Stimulated activated CD8-positive, alpha-beta memory T cell treated with anti-CD3 and anti-CD28 coated beads, Interleukin-4, amount 100 ng/mL, for 4 hours (primary cell): ENCODE measurements at places on chromosomes 12 and 14.

- no peak for DNase-seq
These were observed 129.0 kb upstream of the HMGA2 start for GRCh38 chr12:65695113-65695865.

- no peak for DNase-seq
These were observed 133.7 kb upstream of the DCN start for GRCh38 chr12:91316161-91316906.

- DNase-seq: no peak
These were observed 23.2 kb downstream of the HSPB8 start for GRCh38 chr12:119201789-119202543.

DNA sequence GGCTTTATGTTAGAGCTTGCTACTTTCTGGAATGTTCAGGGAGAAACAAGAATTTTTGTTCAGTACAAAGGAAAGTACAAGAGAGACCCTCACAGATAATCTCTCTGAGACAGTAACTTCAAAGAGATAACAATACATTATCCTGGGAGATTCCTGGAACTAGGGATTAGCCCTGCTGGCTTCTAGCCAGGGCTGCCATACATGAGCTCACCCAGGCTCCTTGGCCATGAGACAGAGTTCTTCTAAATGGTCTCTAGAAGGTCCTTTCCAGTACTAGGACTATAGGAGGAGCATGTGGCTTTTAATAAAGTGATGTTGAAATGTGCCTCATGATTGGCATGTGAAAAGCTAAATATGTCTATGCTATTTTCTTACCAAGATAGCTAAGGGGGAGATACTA, 342.5 kb downstream of the EMP1 start:
- DNase-seq: no peak

DNA sequence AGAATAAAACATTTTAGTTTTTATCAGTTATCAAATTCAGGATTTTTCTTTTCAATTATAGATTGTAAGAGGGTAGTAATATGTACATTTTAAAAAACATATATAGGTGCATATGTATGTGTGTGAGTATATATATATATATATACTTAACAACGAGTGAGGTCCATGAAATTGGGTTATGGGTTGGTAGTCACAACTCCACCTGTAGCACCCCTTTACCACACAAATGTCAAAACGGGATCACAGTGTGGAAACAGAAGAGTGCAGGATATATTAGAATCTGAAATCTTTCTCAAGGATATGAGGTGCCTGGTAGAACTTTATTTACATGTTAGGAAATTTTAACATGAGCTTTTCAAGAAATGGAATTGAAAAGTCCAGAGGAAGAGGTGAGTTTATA, 31.3 kb downstream of the MIA2 start:
- no peak for DNase-seq

DNA sequence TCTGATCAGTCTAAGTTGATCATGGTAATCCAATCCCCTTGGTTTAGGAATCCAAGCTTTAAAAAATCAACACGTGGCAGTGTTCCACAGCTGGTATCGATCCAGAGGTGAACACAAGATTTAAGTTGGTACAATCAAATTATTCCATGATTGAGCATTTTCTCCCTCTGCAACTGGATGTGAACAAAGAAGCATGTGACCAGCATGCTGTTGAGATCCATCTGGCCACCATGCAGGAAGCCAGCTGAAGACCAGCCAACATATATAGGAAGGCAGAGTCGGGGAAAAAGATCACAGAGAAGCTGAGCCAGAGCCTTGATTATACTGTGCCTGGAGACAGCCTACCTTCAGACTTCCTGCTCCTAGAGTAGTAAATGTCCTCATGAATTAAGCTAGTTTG, 158.3 kb downstream of the SEC23A start:
- DNase-seq: no peak

- DNase-seq: no peak
These were observed 57.3 kb downstream of the GALNT16 start for GRCh38 chr14:69317102-69317755.

DNA sequence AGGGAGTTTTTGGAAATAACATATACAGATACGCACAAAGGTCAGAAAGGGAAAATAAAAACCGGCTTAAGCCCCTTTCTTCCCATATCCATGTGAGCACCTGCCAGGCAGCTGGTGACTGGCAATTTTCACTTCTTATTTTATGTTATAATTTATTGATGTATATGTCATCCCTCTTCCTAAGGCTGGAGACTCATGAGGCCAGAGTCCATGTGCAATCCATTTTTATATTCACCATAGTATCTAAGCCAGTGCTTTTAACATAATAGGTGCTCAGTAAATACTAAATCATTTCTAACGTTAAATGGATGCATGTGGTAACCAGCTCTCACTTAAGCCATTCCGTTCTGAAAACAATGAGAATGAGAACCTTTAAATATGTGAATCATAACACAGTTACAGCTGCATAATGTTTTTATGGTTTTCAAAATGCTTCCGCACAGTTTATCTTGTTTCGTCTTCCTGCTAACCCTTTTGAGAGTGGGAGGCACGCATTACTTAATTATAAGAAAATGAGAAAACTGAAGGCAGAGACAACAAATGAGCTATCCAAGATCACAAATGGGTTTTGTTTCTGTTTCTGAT, 178.3 kb downstream of the CACNA1C start:
- DNase-seq: no peak

DNA sequence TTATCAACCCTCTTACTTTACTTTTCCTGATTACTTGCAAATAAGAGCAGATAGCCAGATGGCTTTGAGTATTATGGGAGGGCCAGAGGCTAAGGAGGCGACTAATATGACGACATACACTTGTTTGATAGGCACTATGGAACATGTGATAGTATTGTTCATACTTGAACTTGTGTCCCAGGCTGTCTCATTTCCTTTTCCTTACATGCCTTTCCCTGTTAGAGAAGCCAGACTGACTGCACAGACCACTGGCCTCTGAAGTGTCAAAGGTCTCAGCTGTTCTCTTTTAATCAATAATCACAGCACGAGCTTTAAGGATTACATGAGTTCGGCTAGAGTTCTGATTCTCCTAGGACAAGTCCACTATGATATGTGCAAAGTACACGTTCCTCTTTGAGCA, 326.0 kb downstream of the PRKD1 start:
- DNase-seq: no peak

- DNase-seq: no peak
These were observed 162.2 kb downstream of the TPH2 start for GRCh38 chr12:72100854-72101253.

GRCh38 chr12:65156366-65156841, 13.0 kb upstream of the LEMD3 start:
- DNase-seq: no peak

DNA sequence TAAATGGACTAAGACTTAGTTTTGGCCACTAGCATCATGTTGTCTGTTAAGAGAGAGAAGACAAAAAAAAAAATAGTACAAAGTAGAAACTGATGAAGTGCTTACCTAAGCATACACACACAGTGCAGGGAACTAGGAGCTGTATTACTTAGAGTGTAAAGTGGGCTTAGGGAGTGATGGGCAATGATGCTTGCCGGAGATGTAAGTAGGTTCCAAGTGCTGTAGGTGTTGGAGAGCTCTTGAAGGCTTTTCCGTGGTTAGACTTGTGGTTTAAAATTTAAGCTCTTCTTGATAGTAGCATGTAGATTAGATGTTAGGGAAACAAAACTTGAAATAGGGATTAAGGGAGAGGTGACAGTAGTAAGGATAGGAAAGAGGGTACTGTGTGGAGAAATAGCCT, 34.7 kb downstream of the MIA2 start:
- DNase-seq: no peak

GRCh38 chr14:65412856-65413738, 567 bp downstream of the FUT8 start:
- no peak for DNase-seq

DNA sequence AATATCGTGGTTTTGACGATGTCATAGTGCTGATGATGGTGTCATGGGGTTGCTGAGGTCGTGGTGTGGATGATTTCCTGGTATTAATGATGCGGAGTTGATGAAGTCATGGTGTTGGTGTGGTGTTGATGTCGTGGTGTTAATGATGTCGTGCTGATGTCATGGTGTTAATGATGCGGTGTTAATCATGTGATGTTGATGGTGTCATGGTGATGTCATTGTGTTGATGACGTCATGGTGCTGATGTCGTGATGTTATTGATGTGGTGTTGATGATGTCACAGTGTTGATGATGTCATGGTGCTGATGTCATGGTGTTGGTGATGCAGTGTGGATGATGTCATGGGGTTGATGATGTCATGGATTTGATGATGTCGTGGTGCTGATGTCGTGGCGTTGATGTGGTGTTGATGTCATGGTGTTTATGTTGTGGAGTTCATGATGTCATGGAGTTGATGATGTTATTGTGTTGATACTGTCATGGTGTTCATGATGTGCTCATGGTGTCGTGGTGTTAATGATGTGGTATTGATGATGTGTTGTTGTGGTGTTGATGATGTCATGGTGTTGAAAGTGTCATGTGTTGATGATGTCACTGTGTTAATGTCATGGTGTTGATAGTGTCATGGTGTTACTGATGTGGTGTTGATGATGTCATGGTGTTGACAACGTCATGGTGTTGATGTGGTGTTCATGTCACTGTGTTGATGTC, 48.5 kb upstream of the RIMBP2 start:
- DNase-seq: no peak

- no peak for DNase-seq
These were observed 28.4 kb downstream of the IRAK3 start for GRCh38 chr12:66217342-66217917.

- DNase-seq: no peak
These were observed 127.7 kb upstream of the RTL1 start for GRCh38 chr14:101031186-101031585.

GRCh38 chr14:42070031-42070430, 463.4 kb downstream of the LRFN5 start:
- no peak for DNase-seq

GRCh38 chr12:47039079-47039478, 40.3 kb upstream of the PCED1B start:
- no peak for DNase-seq

GRCh38 chr14:105847400-105847799, 321.0 kb downstream of the TMEM121 start:
- DNase-seq: no peak

DNA sequence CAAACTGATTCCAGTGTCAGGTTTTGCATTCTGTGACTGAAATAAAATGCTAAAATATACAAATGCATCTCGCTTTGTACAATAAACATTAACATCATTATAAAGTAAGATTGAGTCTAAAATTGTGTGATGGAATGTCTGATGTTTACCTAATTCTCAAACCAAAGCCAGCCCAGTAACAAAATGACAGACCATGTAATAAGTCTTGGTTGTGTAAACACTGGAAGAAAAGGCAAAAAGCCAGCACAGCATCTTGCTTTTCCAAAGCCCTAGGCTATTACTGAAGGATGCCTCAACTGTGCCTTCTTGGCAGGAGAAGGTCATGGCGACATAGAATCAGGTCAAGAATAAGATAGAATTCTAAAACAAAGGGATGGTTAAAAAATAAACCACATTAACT, 169.6 kb downstream of the EGLN3 start:
- no peak for DNase-seq

GRCh38 chr14:74563233-74563585, 48.8 kb downstream of the LTBP2 start:
- DNase-seq: no peak

DNA sequence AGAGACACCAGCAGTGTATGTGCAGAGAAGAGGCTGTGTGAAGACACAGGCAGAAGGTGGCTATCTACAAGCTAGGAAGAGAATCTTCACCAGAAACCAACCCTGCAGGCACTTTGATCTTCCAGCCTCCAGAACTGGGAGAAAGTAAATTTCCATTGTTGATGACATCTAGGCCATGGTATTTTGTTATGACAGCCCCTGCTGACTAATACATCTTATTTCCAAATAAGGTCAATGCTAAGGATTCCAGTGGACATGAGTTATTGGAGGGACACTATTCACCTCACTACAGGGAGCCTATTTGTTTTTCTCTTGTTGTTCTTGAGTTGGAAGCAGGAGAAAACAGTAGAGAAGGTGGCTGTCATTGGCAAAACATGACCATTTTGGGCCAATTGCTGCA, 88.5 kb upstream of the RIN3 start:
- no peak for DNase-seq

- DNase-seq: no peak
These were observed 85.3 kb downstream of the SLC25A47 start for GRCh38 chr14:100408350-100409002.

DNA sequence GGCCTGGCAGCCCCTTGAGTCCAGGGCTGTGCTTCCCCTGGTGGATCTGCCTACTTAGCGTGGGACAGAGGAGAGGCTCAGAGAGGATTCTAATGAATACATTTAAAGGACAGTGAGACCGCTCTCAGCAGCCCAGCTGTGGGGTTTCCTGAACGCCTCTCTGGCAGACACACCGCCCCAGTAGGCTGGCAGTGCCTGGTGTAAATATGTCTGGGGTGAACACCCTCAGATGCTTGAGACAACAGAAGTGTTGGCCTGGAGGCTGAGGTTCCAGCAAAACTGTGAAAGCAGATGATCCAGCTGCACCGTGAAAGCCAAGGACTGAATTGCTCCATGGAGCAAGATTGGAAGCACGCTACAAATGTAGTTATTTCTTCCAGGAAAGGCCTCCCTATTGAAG, 55.1 kb downstream of the LRRC74A start:
- DNase-seq: no peak

GRCh38 chr14:88422919-88423650, 37.6 kb downstream of the SPATA7 start:
- no peak for DNase-seq

DNA sequence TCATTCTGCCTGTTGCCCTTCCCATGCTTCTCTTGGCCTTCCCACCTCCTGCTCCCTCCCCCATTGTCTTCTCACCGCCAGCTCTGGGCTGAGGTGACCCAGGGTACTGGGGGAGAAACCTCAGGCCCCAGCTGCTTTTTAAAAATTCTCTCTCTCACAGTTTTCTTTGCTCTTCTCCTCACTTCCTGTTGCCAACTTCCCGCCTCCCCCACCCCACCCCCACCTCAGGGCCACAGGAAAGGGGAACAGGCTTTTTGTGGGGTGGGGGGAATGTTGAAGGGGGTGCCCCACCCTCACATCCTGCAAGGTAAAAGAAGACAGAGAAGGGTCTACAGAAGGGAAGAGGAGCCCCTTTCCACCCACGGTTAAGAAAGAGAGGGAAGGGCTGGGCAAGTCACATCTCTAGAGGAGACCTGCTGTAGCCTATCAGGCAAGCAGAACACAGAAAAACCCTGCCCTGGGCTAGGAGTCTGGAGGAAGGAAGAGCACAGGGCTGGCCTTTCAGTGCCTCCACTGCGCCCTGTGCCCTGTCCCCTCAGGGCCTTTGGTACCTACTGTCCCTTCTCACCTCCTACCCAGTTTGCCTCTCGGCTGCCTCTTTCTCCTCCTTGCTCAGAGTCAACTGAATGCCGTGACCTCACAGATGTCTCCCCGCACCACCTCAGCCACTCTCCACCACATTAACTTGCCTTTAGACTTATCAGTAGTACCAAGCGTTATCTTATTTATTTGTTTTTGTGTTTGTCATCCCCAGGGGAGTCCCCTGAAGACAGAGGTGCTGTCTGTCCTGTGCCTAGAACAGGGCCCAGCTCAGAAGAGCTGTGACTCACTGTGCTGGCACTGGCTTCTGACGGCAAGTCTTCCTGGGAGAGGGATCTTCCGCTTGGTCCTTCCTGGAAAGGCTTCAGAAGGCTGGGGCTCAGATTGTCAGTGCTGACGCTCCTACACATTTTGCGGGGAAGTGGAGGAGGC, 1.7 kb downstream of the ARHGAP9 start:
- no peak for DNase-seq
